ENCODE measurements at places on chromosomes 3 and 15. TPM values are rescaled to one million over a fixed set of nuclear protein-coding genes. Genes with fewer than 3 reads are reported as not detected.

The STARD9 gene
- total RNA-seq, result 1.2 TPM

The PDCD7 gene
- total RNA-seq, result 18.6 TPM

GRCh38 chr15:81292523-81293001 lies 31.4 kb downstream of the STARD5 start:
- peak; percentile 38 for ATAC-seq

DNA sequence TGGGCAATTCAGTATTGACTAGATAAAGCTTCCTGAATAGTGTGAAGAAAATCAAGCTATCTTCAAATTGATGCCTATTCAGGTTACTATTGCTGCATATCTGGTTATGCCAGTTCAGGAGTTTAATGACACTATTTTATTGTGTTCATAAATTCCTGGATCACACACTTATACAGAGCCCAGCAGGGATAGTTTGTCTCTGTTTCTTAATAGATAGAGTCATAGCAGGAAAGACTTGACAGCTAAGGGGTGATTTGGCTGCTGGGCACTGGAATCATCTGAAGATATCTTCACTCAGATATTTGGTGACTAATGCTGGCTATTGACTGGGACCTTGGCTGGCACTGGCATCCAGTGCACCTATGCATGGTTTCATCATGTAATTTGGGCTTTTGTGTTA lies 187.8 kb downstream of the PYDC2 start:
- peak; percentile 96 for ATAC-seq

- ATAC-seq, result peak; percentile 99
Measured at GRCh38 chr15:42832576-42832975, 88.0 kb downstream of the TTBK2 start.

GRCh38 chr3:174191380-174191779 lies 667.8 kb upstream of the NAALADL2 start:
- no peak for ATAC-seq

- no peak for ATAC-seq
Measured at GRCh38 chr3:119604878-119605277, 7.2 kb downstream of the PLA1A start.

GRCh38 chr3:102926618-102927017 lies 491.8 kb downstream of the ZPLD1 start:
- ATAC-seq, result no peak

GRCh38 chr15:70258369-70259027 lies 160.8 kb upstream of the TLE3 start:
- ATAC-seq, result peak; percentile 23

GRCh38 chr15:47678040-47678439 lies 39.3 kb upstream of the SEMA6D start:
- ATAC-seq, result no peak

DNA sequence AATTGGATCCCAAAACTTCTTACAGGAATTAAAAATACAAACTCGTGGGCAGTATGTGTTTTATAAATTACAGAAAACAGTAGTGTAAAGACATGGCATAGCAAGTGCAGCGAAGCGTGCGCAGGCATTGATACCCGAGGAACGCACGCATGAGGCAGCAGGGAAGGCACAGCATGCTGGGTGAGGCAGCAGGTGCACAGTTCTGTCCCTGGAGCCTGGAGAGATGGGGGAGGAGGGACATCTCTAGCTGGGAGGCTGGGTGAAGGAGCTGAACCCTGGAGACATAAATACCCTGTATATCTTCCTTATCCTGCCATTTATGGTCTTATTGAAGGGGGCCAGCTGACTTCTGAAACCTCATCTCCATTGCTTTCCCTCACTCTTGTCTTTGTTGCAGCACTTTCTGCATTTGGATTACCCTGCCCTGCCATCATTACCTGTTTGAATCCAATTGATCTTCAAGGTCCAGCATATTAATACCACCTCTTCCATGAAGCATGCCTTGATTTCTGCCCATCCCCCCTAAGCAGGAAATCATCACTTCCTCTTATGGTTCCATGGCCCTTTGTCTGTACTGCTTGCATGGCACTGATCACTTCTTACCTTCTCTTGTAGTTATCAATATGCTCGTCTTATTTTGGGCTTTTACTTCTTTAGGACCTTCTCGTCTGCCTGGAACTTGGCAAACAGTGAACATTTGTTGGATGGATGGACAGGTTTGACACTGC lies 20.5 kb downstream of the LPP start:
- ATAC-seq, result no peak

GRCh38 chr15:101167753-101168462 lies 83.9 kb downstream of the CHSY1 start:
- ATAC-seq, result peak; percentile 80

The CHDH gene
- total RNA-seq, result 1.6 TPM

GRCh38 chr3:133595341-133595740 lies 21.9 kb downstream of the CDV3 start:
- ATAC-seq, result no peak

The TIMP4 gene
- 1.2 TPM for total RNA-seq

DNA sequence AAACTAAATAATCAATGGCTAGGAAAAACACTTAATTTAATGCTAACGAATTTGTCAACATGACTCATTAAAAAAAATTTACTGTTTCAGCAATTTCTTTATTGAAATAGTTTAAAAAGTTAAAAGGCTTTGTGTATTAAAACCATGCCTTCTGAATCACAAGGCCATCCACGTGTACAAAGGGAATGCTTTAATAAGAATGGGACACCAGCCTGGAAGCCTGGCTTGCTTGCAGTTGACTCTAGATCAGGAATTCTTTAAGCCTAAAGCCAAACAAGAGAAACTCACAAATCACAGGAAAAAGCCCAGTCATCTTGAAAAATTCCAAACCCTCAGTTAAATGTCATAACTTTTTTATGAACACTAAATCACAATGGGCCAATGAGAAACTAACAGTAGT lies 137.6 kb downstream of the PEAK1 start:
- ATAC-seq, result no peak

DNA sequence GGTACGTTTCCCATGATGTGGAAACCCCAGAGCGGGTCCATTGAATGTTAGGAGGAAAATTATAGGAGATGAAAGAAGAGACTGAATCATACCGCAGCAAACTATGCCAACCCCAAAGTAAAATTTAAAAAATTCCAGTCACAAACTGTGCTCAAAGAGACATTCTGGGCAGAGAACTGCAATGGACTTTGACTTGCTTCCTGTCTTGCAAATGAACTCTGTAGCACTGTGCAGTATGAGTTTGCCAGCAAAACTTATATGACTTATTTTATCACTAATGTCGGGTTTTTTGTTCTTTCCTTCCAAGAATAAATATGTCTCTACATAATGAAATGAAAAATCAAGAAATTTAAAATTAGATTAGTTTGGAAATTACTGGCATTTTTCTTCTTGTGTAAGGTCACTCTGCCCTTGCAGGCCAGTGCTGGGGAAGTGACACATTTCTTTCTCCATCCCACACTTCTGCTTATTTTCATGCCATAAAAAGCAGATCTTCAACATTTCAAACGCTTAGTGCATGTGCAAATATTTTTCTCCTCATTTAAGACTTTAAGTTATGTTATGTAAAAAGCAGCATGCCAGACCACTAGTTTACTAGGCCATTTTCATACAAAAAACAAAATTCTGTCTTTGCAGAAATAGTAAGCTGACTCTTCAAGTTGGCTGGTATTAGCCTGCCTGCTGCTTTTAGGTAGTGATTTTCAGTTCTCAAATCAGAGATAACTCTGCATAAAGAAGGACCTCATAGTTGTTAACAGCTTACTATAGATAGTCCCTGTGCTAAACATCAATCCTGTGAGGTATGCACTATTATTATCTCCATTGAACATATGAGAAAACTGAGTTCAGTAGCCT lies 32.2 kb upstream of the SSR3 start:
- no peak for ATAC-seq

- no peak for ATAC-seq
Measured at GRCh38 chr3:55013145-55013925, 85.5 kb upstream of the LRTM1 start.

Measured in esophagus mucosa (tissue), 1 donor.